ENCODE measurements at places on chromosomes 5 and 9.
A peak's percentile ranks its signal among the peaks of the same experiment; 100 is the strongest.

- DNase-seq, result no peak
Measured at GRCh38 chr5:15592728-15593127, 92.7 kb downstream of the FBXL7 start.

DNA sequence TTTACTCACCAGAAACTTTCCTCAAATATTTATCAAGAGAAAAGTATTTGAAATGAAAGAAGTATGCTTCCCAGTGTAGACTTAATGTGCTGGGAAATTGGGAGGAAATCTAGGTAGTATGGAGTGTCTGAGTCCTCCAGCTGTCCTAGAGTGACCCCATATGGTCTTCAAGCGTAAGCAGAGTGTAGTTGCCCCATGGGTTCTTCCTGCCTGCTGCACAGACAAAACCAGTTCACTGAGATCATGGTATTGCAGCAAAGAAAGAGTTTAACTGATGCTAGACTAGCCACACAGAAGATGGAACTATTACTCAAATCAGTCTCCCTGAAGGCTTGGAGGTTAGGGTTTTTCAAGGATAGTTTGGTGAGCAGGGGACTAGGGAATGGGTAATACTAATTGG is 114.9 kb upstream of the PRLR start:
- no peak for DNase-seq

DNA sequence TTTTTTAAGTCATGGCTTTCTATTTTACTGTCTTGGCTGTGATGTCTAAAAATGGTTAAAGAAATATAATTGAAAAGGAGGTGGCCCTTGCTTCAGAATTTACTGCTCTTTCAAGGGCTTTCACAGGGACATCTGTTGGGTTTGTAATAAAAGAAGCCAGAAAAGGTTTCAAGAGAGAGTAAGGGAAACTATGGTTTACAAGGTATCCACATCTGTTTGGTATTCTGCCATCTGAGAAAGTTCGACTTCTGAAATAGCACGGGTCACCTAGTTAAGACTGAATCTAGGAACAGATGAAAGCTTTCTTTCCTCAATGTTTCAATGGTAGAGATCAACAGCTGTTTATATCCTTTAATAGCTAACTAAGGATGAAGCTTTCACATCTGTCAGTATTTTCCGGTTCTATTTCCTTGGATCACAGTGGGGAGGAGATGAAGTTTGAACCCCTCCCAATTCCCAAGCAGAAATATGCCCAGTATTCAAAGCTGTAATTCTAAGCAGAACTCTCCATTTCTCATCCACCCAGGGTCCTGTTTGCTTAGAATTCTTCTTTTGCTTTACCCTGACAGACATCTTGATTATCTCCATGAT is 72.8 kb upstream of the IFNK start:
- DNase-seq, result no peak

GRCh38 chr9:26012797-26013196 is 334.6 kb upstream of the TUSC1 start:
- no peak for DNase-seq

DNA sequence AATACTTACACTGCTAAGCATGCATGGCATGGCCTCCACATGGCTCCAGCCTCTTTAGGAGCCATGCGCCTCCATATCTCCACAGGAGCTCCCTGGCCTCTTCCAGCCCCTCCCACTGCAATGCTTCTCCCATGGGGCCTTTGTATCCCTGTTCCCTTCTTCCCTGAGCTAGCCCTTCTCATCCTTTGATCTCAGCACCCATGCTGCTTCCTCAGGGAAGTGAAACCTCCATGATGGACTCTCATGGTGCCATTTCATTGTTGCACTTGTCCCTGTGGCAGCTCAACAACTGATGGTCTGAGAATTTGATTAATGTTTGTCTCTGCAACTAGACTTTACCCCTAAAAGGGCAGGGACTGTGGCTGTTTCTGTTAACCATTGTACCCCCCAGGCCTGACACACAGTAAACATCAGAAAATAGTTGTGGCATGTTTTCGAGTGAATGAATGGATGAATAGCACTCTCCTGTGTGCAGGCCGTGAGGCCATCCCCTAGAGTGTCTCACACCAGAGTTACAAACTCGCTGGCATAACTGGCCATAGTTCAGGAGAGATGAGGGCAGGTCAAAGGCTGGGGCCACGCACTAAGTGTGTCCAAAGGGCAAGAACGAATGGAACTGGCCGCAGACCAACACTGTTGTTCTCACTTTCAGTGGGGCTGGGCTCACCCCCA is 6.6 kb downstream of the IDNK start:
- no peak for DNase-seq

- DNase-seq, result no peak
Measured at GRCh38 chr5:176133289-176133870, 104.8 kb upstream of the SIMC1 start.

GRCh38 chr5:176632745-176633144 is 2.3 kb downstream of the EIF4E1B start:
- DNase-seq, result no peak

DNA sequence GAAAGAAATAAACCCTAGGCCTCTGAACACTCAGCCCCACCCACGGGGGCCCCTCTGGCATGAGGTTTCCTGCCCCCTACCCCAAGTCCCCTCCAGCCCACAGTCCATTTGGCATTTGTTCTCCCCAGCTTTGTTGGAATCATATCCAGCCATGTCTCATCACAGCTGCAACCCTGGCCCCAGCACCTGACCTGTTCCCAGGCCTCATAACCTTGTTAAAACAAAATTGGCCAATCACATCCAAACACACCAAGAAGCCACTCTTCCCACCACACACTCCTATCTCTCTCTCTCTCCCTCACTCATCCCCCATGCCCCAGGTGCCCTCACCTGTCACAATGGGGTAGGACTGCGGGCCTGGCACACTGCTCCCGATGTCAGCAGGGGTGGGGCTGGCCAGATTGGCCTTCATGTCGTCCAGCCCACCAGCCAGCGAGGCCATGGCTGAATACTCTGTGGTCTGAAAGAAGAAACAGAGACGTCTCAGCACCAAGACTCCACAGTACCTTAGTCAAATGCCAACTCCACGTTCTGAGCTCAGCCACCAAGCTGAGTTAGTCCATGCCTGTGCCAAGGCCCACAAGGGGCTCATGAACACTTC is 110.9 kb downstream of the PAX5 start:
- no peak for DNase-seq

- DNase-seq, result no peak
Measured at GRCh38 chr5:74281166-74281565, 359.4 kb downstream of the ENC1 start.

DNA sequence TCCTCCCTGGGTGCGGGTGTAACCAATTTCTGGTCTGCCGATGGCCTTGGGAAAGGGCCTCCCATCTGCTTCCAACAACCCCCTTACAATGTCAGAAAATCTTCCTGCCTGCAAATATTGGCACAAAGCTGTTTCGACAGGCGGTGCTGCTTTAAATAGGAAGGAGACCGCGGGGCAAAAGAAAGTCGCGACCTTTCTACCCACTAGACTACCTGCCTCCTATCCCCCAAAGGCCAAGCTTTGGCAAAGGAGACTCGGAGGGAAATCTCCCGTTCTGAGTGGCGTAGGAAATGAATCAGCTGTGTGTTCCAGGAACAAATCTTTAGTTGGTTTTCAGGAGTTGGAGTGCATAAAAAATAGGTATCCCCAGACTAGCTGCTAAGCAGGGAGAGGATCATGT is 36.8 kb upstream of the NFIB start:
- no peak for DNase-seq

DNA sequence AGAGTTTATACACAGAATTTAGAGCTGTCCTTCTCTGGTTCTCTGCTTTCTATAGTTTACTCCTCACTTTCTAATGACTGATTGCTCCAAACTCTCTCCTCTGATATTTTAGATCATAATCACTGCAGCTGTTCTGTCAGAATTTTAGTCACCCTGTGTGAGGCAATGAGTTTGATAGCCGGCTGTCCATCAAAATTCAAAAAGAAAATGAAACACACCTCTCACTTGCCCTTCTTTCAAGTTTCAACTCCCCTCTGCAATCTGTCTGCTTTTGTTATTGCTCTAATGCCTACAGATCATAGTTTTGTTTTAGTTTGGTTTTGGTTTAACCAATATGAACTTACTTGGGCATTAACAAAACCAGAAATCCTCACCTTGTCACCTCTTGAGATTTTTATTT is 23.3 kb upstream of the ABLIM3 start:
- DNase-seq, result no peak

GRCh38 chr9:89593727-89594427 is 10.9 kb upstream of the GADD45G start:
- DNase-seq, result peak; percentile 68

- no peak for DNase-seq
Measured at GRCh38 chr5:123671042-123671441, 159.1 kb downstream of the CSNK1G3 start.

- DNase-seq, result no peak
Measured at GRCh38 chr5:172591636-172592035, 49.4 kb upstream of the NEURL1B start.

Measured in activated CD4-positive, alpha-beta T cell treated with anti-CD3 and anti-CD28 coated beads for 4 hours (primary cell).